ENCODE measurements at places on chromosomes 7 and 10.

- DNase-seq = no peak
These were observed 41.6 kb upstream of the EPHB6 start for GRCh38 chr7:142813226-142813625.

DNA sequence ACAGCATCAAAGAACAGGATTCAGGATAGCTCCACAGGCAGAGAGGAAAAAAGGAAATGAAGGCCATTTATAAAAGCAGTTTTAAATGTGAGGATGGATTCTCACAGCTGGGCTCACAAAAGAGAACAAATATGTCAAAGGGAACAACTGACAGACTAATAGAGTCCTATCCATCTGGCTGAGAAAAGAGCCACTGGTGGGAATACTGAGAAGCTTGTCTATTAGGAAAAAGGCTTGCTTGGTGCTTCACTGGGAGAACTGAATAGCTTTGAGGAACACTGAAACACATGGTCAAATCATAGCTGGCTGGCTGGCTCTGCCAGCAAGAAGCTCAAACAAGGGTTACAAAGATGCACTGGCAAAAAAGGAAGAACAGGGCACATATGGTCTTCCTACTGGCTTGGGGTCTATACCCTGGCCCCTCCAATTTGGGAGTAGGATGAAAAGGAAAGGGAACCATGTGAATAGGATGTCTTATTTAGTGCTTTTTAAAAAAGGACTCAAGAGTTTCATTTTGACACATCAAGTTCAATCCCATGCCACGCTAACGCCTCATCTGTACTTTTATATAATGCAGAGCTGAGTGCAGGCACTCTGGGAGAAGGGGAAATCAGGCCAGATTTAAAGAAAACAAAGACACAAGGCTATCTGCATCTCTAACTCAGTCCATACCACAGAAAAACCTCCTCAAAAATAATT lies 44.8 kb upstream of the KCNIP2 start:
- DNase-seq = no peak

GRCh38 chr7:36153571-36154097 lies 580 bp downstream of the EEPD1 start:
- DNase-seq = no peak

DNA sequence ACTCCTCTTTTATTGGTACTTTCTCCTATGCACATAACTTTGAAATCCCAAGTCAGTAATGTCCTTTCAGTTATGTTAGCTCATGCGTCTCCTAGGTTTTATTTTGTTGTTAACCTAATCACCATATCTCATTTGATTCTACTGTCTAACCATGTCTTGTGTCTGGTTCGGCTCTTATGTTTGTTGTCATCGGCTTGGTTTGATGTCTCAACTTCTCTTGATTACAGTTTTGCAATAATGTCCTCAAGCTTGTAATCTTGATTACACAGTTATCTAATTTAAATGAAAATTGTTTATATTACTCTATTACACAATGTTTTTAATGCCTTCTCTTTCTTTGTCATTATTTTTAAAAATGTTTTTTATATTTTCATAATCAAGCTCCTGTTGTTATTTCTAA lies 35.9 kb upstream of the SEMA3A start:
- no peak for DNase-seq

DNA sequence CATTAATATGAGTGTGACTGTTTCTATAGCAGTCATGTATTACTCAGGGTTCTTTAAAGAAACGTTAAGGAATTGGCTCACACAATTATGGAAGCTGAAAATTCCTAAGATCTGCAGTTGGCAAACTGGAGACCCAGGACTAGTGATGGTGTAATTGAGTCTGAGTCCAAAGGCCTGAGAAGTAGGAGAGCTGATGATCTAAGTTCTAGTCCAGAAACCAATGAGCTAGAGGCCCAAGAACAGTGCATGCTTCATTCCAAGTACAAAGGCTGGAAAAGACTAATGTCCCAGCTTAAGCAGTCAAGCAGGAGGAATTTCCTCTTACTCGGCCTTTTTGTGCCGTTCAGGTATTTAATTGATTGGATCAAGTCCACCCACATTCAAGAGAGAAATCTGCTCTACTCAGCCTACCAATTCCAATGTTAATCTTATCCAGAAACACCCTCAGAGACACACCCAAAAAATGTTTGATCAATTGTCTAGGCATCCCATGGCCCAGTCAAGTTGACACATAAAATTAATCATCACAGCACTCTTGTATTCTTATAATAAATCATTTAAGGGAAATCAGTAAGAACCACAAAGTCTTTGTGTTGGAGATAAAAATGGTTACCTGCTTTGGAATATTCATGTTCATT lies 312.1 kb downstream of the PRKG1 start:
- no peak for DNase-seq

DNA sequence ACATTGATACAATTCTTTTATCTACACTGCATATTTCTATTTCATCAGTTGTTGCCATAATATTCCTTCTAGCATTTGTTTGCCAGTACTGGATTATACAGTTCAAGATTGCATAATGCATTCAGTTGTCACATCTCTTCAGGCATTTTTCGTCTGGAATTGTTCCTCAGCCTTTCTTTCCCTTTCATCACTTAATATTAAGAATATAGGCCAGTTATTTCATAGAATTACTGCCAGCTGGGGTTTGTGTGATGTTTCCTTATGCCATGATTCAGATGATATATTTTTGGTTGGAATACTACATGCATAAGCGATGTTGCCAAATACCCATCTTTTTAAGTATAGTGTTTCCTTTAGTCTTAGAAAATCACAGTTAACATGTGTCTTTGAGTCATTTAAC lies 20.8 kb downstream of the KIFBP start:
- no peak for DNase-seq

DNA sequence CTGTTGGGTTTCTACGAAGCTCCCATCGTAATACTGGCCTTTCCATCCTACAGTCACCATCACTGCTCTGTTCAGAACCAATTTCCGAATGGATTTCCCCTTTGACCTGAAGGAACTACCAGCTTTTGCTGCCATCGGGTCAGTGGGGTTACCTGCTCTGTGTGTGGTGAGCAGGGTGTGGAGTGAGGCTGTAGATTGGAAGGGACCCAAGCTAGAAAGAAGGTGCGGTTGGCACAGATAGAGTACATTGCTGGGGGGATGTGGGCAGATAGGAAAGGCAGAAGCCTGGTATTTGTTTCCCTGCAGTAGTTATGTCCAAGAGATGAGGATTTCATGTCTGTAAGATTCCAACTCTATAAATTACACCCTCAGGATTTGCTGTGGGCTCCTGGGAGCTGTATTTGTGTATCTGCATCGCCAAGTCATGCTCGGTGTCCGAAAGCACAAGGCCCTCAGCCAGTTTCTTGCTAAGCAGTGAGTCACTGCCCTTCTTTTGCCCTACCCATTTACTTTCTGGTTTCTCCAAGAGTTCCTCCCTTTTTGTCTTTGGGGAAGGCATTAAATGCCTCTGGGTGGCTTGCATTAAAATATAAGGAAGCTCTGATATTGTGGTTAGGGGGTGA lies 15.4 kb downstream of the CLCN1 start:
- DNase-seq = no peak

DNA sequence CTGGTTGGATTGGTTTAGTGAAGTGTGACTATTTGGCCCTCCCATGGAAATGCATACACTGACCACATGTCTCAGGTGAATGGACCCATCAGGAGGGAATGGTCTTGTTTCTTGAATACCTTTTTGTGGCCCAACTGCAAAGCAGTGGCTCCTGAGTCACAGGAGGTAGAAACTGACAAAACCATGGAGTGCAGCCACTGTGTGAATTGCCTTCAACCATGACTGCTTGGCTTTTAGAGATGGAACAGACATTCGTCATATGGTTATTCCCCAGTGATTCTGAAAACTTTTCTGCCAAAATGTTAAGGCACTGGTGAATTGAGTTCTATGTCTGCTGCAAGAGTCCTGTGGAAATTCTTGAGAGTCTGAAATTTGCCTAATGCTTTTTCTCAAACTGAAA lies 64.7 kb downstream of the CDK14 start:
- DNase-seq = no peak

GRCh38 chr7:98569691-98570337 lies 47.3 kb upstream of the NPTX2 start:
- no peak for DNase-seq

DNA sequence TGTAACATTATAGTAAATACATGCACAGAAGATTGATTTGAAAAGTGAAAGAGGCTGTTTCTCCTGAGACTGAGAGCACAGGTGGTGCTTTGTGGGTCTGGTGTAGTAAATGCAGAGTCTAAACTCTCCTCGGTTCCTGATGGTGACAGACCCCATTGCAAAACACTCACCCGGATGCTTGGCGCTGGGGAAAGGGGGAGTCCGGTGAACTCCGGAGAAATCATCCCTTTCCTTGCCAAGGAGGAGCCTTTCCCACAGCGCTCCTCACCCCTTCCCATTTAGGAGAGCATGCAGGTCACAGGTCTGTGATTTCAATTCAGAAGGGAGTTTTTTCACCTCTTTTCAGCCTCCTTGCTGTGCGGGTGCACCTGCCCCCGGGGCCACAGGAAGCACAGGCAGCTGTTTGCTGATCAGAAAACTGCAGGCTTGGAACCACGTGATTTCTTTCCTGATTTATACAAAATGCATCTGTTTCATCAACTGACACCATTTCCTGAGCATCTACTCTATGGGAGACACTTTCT lies 75.6 kb upstream of the LYZL2 start:
- DNase-seq = no peak

- no peak for DNase-seq
These were observed 152.1 kb upstream of the LYZL2 start for GRCh38 chr10:30781670-30782121.

DNA sequence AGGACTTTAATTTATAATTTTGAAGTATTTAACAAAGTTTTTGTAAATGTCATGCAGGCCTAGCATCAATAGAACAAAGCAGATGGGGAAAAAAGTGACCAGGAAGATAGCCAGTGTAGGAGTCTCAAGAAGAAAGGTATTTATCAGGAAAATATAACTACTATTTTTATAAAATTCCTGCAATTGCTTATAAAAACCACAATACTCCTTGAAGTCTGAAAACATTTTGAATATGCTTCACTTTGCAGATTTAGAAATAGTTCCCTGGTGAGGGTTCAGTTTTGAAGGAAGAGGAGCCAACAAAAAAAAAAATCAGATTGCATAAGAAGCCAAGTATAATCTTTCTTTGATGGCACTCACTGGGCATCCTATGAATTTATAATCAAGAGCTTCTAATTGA lies 34.1 kb downstream of the MTERF1 start:
- DNase-seq = no peak

DNA sequence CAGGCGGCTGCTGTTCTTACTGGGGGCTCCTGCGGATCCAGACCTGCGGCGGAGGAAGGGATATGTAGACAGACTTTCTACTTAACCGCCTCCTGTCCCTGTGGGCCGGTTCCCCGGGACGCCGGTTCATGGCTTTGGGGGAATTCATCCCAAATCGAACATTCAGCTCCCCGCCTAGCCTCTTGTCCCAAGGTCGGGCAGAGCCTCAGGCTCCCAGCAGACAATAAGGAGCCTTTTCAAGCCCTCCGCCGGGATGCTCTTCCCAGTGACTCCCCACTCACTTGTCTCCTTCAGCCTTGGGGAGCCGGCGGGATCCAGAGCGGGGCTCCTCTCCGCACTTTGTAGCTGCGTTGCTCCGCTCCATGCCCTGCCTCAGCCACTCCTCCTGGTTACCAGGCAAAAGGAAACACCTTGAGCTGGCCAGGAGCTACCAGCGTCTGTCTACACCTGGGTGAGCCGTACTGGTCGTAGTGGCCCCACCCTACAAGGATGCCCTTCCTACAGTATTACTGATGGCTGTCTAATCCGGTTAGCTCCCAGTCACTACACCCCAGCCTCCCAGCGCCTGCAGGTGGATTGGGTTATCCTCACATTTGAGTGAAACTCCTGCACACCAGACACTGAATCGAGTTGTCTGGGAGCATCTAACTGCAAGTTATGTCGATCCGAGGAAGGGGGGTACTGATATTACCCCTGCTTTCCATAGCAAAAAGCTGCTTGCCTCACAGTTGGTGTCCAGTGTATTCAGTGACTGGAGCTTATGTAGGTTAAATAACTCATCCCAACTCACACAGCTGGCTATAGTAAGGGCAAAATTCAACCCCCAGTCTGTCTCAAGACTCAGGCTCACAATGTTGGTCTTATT lies at the start of gene C10orf95:
Gene C10orf95 (minus strand): TSS at position 439 of the 865 bp plus-strand sequence. CDS start 450 bp downstream, outside the sequence.
- DNase-seq = no peak

DNA sequence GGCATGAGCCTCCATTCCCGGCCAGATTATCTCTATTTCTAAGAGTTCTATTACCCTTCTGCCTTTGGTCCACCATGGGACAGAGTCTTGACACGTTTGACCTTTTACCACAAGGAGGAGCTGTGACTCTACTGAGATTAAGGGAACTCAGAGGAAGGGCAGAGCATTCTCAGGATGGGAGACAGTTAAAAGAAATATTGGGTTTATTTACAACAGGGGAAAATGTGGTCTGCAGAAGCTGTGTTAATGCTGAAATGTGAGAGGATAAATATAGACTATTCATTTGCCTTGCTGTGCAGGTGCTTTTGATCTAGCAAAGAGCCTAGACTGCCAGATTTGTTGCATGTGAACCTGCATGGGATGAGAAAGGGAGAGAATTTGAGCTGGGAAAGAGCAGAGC lies 45.8 kb upstream of the PRSS58 start:
- DNase-seq = no peak

- no peak for DNase-seq
These were observed 51.9 kb downstream of the CCNY start for GRCh38 chr10:35388197-35388596.

- DNase-seq = no peak
These were observed 61.1 kb downstream of the KCNMA1 start for GRCh38 chr10:77576444-77577032.

DNA sequence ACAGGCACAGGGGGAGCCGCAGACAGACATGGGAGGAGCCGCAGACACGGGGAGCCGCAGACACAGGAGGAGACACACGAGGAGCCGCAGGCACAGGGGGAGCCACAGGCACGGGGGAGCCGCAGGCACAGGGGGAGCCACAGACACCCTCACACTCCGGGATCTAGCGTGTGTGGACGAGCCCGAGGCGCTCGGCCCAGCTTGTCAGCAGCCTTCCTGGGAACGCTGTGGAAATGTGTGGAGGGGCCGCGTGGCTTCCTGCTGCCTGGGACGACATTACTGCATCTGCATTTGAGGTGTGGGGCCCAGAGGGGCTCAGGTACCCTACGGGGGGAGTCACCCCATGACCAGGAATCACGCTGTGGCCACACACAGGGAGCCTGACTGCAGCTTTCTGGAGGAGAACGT lies 313.2 kb downstream of the PTPRN2 start:
- DNase-seq = no peak
